Adipocyte (in vitro differentiated cells): ENCODE measurements at places on chromosomes 16 and 17.

- DNase-seq, result no peak
Observed at GRCh38 chr16:17452922-17453321, 17.8 kb downstream of the XYLT1 start.

DNA sequence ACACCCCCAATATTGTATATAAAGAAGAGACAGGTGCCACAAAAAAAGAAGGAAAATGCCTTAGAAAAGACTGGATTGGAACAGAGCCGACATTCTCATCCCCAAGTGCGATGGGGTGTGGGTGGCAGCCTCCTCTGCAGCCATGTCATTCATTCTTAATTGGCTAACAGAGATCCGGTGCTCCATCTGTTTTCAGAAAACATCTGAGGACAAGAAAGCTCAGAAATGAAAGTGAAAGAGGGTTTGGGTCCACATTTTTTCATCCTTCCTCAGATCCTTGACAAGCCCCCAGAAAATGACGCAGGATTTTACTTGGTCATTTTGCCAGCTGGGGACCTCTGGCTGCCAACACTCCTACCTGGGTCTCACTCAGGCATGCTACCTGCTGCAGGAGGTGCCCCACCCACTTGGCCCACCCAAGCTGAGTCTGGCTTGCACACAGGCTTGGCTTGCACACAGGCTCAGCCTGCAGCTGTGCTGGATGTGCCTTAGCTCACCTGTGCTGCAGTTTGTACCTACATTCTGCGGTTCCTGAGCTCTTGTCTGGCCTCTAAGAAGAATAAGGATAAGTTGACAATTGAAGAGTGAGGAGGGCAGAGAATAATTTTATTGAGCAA is 21.9 kb downstream of the KIF2B start:
- no peak for DNase-seq

- DNase-seq, result no peak
Observed at GRCh38 chr17:9330611-9331271, 244.9 kb downstream of the STX8 start.

- no peak for DNase-seq
Observed at GRCh38 chr17:9329251-9329921, 246.2 kb downstream of the STX8 start.

GRCh38 chr16:25633549-25633948 is 58.2 kb upstream of the HS3ST4 start:
- no peak for DNase-seq

- DNase-seq, result no peak
Observed at GRCh38 chr17:75822119-75822799, 21.9 kb downstream of the UNC13D start.

- peak; percentile 69 for DNase-seq
Observed at GRCh38 chr16:75267631-75268264, 16.3 kb upstream of the BCAR1 start.

GRCh38 chr17:74598346-74599022 is 6.4 kb upstream of the CD300LD start:
- no peak for DNase-seq

DNA sequence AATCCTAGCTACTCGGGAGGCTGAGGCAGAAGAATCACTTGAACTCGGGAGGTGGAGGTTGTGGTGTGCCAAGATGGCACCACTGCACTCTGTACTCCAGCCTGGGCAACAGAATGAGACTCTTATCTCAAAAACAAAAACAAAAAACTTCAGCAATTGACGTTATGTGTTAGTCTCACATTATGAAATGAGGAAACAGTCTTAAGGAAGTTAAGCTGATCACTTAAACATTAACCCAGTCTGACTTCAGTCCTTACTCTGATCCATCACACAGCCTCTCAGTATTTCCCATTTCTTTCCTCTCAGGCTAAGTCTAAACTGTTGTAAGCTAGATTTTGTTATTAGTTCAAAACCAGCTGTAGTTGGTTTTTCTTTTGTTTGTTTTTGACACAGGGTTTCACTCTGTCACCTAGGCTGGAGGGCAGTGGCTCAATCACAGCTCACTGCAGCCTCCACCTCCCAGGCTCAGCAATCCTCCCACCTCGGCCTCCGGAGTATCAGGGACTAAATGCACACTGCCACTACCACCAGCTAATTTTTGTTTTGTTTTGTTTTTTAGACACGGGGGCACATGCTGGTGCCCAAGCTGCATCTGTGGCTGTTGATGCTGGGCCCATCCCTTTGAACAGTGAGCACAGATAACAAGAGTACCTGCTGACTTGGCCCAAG is 6.3 kb downstream of the JPT1 start:
- DNase-seq, result no peak

GRCh38 chr17:32143527-32143870 is 1.2 kb downstream of the RHOT1 start:
- no peak for DNase-seq

DNA sequence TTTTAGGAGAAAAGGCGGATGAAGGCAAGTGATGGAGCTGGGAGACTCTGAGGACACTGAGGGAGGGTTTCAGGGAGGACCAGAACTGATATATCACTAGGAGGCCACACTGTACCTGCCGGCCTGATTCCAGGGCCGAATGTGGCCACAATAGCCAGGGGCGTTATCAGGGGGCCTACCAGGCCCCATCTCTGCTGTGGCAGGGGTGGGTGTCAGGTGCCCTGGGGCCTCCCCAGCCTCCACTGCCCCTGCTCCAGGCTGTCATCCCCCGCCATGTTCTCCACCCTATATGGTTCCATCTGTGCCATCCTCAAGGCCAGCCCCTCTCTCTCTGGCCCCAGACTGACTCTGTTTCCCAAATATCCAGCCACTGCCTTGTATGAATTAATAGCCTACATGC is 246.5 kb downstream of the GSG1L start:
- DNase-seq, result no peak

DNA sequence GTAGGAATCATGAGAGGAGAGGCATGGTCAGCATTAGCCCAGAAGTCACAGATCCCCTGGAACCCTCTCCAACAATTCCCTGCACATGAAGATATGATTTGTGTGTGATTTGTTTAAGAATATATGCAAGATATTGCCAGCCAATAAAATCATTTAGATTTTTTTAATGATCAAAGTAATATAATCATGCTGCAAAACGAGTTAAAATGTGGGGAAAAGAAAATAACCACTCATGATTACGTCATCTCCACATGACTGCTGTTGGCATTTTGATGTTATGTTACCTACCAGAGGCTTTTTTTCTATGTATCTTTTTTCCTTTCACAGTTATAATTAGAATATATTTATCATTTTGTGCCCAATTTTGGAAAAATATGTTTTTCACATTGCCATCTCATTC is 22.4 kb downstream of the SLC35G3 start:
- DNase-seq, result peak; percentile 41

- DNase-seq, result no peak
Observed at GRCh38 chr16:87418216-87418615, 26.1 kb downstream of the MAP1LC3B start.

- DNase-seq, result no peak
Observed at GRCh38 chr16:51022955-51023354, 128.1 kb downstream of the SALL1 start.
